ENCODE measurements at places on chromosomes 7 and 10.

DNA sequence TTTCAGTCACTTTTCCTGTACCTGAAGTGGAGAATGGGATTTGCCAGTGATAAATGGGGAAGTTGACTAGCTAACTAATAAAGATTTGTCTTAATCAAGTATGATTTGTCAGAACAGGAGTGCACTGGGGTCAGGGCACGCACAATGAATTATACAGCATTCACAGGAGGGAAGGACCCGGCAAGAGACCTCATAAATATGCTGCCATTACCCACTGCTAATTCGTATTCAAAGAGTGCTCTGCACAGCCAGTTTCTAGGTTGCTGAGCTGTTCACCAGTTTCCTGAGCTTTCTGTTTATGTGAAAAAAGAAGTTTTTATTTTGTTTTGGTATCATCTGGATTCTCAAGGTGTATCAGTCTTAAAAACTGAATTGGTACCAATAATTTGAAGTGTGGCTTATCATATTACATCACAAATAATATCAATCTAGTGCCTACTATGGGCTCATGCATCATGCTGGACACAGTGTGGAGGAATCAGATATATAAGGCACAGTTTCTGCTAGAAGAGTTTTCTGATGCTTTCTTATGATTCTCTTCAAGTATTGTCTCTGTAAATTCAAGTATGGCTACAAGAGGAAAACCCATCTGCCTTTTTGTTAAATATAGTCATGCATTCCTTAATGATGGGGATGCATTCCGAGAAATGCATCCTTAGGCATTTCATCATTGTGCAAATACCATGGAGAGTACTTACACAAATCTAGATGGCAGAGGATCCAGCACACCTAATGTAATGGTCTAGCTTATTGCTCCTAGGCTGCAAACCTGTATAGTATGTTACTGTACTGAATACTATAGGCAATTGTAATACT is 202.2 kb downstream of the VTI1A start:
- no peak for DNase-seq

GRCh38 chr7:138246428-138246827 is 170.2 kb downstream of the AKR1D1 start:
- DNase-seq: no peak

- peak; percentile 58 for DNase-seq
Measured at GRCh38 chr7:13041368-13041988, 354.0 kb downstream of the ARL4A start.

- DNase-seq: peak; percentile 44
Measured at GRCh38 chr7:42227936-42228591, 8.9 kb downstream of the GLI3 start.

DNA sequence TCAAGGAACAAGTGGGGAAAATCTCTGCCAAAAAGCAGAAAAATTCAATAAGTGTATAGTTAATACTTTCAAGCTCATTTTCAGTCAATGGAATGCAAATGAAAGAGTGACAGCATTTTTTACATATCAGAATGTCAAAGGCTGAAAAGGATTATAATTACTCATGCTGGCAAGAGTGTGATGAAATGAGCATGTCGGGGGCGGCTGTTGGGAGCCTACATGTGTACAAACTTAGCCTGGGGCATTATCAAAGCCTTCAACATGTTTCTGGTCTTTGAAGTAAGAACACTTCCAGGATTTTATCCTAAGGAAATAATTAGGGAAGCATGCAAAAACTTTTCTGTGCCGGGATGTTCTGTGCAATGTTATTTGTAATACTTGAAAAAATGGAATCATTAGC is 221.7 kb upstream of the LYZL1 start:
- peak; percentile 12 for DNase-seq

- DNase-seq: no peak
Measured at GRCh38 chr7:151380199-151381097, 29.4 kb downstream of the WDR86 start.

DNA sequence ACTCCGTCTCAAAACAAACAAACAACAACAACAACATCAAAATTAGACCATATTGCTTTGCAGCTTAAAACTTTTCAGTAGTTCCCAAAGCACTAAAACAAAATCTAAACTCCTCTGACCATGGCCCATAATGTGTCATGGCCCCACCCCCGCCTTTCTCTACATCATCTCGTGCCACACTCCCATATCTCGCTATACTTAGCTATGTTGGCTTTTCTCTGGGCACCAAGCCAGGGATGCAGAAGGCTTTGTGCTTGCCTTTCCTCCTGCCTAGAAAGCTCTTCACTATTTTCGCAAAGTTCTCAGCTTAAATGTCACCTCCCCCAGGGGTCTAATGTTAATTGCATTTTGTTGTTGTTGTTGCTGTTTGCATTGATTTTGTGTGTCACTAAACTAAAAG is 15.1 kb upstream of the SLC16A12 start:
- DNase-seq: no peak

DNA sequence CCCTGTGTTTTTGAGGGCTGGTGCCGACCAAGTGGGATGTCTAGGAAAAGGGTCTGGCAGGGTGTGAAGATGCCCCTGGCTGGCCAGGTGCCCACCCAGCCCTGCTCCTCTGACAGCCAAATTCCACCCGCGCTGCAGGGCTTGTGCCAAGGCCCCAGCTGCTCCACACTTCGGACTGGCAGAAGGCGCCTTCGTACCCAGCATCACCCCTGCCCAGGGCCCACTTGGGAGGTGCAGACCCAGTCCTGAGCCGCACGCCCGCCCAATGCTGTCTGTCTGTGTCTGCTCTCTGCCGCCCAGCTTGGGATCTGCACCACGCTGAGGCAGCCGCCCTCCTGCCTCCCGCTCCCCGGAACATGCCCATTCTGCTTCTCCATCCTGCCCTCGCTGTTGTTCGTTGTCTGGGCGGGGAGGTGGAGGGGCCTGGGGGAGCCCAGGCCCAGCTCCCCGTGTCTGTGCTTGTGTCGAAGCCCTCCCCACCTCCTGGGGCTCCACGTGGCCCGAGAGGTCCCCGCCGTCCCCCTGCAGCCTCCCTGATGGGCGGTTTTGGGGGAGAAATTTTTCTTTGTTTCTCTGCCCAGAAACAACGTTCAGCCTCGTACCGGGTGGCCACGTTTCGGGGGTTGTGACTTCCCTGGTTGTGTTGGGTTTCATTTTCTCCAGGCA is 36.9 kb upstream of the PPIF start:
- no peak for DNase-seq

Measured in fibroblast of villous mesenchyme (primary cell).